NCI-H2171 treated with DMSO at 0.1 percent for 48 hours (cell line): ENCODE measurements at places on chromosomes 7 and 10.

DNA sequence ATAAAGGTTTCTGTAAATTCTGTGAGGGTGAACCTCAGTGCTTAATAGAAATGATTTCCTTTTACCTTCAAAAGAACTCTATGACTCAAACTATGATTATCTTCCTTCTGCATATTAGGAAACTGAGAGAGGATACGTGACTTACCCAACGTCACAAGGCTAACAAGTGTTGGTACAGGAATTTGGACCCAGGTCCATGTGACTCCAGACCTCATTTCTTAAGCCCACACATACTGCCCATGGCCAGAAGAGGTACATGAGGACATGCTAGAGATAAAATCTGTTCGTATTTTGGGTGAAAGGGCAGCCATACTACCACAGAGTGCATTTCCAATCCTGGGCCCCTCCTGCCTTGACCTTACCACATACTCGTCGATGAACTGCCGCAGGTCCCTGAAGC lies 61.5 kb upstream of the TM9SF3 start:
- no peak for DNase-seq

GRCh38 chr7:134723892-134724291 lies 55.5 kb upstream of the CALD1 start:
- DNase-seq = no peak

- DNase-seq = no peak
These were observed 119.8 kb upstream of the NPVF start for GRCh38 chr7:25348104-25348503.

- DNase-seq = no peak
These were observed 71.7 kb downstream of the ARID5B start for GRCh38 chr10:61973169-61973568.

GRCh38 chr7:141349804-141350203 lies 201.4 kb upstream of the AGK start:
- DNase-seq = no peak

DNA sequence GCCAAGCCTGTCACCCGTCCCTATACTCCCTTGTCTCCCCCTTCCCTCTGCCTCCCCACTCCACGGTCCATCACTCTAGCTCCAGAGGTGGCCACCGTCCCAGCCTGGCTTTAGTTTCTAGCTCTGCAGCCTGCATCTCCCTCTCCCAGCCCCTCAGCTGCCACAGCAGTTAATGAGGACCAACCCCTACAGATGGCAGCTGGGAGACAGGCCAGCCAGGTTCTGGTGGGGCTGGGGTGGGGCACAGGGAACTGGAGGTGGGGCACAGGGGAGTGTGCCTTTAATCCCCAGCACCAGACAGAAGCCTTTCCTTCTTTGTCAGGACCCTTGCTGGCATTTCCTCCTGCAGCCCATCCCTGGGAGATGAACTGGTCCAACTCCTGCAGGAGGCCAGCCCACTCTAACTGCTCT lies 21.1 kb downstream of the UNC5B start:
- peak; percentile 2 for DNase-seq

GRCh38 chr10:125782616-125783015 lies 7.0 kb upstream of the MMP21 start:
- DNase-seq = peak; percentile 5

- DNase-seq = no peak
These were observed 174.8 kb downstream of the CELF2 start for GRCh38 chr10:11192304-11193000.

- DNase-seq = no peak
These were observed 84.4 kb upstream of the SEM1 start for GRCh38 chr7:96794063-96794462.

- no peak for DNase-seq
These were observed 8.2 kb upstream of the MACC1 start for GRCh38 chr7:20225384-20225783.

GRCh38 chr10:79547973-79548372 lies 12.2 kb downstream of the SFTPA2 start:
- no peak for DNase-seq

GRCh38 chr7:69966766-69967591 lies 368.7 kb downstream of the AUTS2 start:
- DNase-seq = no peak

DNA sequence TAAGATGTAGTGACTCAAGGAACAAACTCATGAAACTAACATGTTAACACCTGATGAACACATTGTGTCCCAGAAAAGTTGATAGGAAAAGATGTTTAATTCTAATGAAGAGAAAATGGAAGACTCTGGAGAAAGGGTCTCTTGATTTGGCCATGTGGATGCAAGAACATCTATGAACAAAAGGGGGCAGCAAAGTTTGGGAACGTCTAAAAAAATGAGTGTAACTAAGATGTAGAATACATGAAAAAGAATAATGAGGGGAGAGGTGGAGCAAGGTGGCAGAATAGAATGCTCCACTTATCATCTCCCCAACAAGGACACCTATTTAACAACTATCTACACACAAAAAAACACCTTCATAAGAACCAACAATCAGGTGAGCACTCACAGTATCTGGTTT lies 805.1 kb downstream of the TNS3 start:
- peak; percentile 10 for DNase-seq

- DNase-seq = no peak
These were observed 137.4 kb upstream of the KCNMA1 start for GRCh38 chr10:77774940-77775391.

DNA sequence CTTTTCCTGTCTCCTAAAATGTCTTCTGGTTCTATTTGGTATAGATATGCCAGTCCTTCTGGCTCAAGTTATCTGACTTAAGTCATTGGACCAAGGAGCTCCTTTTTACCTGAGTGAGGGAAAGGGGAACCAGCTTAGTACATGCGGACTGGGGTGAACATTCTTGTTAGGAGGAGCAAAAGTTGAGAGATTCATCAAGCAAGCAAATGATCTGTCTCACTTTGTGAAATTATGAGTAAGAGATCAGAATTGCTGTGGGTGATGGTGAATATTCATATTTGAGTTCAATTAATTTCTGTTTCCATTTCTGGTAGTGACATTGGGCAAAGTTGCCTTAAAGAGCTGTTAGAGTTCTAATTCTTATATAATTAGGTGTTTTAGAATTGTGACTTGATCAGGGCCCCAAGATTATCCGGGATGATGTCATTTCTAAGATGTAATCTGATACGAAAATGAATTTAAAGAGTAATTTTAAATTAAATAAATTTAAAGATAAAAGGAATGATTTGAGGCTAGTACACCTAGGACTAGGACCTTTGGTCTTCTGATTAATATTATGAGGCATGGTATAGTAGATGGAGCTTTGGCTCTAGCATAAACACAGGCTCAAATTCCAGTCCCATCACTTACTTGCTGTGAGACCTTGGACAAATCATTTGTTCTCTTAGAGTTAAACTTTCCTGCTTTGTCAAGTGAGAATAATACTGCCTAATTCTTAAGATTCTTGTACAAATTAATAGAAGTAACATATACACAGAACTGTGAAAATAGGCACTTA lies 60.4 kb upstream of the STRIP2 start:
- no peak for DNase-seq

- peak; percentile 79 for DNase-seq
These were observed 113.7 kb upstream of the ANKRD1 start for GRCh38 chr10:91034494-91035159.

- DNase-seq = no peak
These were observed 29.7 kb downstream of the ZFAND2A start for GRCh38 chr7:1130021-1130990.

DNA sequence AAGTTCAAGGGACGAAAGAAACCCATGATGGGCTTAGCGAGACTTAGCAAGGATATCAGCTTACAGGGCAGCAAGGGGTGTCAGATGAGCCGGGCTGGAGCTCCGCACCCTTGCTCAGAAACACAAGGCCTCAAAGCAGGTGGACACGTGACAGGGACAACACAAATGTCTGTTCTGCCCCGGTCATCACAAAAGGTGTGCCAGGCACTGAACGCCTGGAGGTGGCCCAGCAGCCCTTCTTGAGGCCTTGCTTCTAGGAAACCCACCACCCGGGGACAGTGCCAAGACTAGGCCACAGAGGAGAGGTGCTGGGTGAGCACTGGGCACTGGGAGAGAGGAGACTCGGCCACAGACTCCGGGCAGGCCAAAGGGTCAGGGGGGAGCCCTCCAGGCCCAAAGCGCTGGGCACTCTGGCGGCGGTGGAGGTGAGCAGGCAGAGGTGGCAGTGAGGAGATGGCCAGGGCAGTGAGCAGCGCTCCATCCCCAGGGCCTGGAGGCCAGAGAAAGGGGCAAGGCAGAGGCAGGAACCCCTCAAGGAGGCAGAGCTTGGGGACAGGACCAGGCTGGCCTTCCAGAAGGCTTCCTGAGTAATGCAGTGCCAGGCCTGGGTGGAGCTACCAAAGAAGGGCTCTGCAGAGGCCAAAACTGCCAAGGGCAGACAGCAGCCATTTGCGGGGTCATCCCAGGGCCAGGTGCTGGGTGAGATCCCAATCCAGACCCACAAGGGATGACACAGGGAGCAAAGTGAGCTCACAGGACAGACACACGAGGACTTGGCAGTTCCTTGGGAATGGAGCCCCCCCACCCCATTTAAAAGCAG lies 22.7 kb downstream of the EBF3 start:
- no peak for DNase-seq

- DNase-seq = no peak
These were observed 290.3 kb downstream of the TNS3 start for GRCh38 chr7:47291461-47292081.

DNA sequence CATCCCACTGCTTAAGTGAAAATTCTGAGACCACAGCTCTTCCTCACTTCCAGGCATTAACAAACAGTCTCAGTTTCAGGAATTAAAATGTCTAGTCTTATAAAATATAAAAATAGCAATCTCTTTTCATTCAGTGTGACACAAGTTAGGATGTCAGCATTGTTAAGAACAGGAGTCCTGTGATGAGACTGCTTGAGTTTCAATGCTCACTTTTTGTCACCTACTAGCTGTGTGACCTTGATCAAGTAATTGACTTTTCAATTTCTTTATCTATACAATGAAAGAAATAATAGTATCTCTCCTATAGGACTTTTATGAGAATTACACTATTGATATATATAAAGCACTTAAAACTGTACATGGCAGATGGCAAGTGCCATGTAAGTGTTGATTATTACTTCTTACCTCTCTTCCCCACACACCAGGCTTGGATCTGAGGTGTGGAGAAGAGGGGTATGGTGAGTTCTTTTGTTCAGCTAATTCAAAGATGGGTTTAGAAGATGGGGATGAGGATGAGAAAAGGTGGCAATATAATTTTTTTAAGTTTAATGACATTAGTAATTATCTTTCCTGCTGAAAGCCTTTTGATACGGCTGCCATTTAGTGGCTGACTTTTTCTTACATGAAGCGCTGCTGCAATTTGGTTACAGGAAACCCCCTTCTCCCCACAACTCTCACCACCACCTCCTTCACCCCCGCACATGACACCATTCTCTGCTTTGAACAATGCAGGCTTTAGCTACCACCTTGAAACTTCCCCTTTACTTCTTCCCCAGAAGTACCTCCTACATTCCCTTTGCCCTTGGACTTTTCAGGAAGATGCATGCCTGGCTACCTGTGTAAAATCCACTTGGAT lies 20.8 kb upstream of the HYAL4 start:
- DNase-seq = no peak

GRCh38 chr10:105468759-105469158 lies 827.7 kb downstream of the SORCS3 start:
- DNase-seq = no peak

DNA sequence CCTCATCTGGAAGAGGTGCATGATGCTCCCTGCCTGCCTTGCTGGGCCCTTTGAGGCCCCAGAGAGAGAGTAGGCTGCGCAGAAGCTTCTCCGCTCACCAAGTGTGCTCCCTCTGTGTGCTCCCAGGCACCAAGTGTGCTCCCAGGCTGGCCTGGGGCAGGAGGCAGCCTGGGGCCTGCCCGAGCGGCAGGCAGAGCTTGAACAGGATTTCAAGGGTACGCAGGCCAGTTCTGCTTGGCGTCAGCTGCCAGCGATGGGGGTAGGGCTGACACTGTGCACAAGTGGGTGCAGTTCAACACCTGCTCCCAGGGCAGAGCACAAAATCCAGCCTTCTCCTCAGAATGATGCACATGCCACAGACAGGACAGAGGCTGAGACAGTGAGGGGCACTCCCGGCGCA lies 119.7 kb downstream of the FAM53B start:
- DNase-seq = peak; percentile 71

- DNase-seq = no peak
These were observed at the start of gene FAS for GRCh38 chr10:88990384-88991160. Gene FAS, plus strand, starts transcription at chr10:88990798. Its CDS starts 79 bp downstream, at chr10:88990877.

DNA sequence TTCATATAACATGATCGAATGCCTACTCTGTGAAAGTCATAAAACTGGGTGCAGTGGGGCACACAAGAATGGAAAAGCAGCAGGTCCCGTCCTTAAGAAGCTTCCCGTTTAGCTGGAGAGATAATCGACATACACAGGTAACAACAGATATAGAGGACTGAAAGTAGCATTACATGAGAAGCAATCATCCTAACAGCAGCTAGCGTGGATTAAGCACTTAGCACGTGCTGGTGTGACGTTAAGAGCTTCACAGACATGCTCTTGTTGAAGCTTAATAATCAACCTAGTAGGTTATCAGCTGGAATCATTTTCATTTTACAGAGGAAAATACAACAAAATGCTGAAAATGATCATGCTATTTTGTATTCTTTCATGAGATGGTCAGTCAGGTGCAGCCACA lies 184.8 kb downstream of the GPAM start:
- DNase-seq = no peak

- DNase-seq = peak; percentile 77
These were observed 56.7 kb downstream of the MKI67 start for GRCh38 chr10:128069351-128070051.

DNA sequence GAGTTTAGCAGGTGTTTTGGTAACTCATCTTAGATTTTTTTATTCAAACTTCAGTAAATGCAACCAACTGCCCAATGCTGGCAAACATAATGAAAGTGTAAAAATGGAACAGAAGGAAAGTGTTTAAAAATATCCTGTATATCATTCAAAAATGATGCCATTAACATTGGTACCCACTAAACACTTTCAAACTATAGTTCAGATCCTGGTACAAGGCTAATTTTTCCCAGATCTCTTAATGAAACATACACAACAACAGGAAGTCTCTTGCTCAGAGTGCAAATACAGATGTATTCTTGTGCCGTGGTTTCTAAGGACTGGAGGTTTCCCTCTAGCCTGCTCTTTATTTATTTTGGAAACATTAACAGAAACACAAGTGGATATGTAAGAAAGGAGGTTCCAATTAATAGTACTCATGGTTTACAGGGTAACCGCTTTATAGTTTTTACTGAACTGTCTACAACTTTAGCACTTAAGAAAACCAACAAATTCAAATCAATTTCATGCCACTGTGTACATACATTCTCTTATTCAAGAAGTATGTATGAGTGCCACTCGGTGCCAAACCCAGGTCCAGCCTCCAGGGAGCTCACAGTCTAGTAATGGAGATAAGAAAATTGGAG lies 176.0 kb upstream of the AKR1E2 start:
- DNase-seq = no peak

DNA sequence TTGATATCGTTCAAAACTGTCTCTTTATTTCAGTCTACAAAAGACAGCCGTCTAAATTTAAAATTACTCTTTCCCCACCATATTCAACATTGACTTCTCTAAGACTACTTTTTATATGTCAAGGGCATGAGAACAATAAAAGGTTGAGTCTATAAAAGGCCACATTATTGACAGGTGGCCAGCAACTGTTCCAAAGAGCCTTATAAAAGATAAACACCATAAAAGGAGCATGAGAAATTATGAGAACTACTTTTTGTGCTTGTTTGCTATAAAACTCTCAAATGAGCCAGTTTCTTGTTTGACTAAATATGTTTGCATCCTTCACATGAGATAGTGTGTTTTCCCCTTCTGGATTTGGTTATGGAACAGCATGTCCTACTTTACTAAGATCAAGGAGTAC lies 189.2 kb downstream of the THSD7A start:
- no peak for DNase-seq
